T-cell (primary cell): ENCODE measurements at places on chromosomes 3 and 15.

- no peak for DNase-seq
These were observed 64.0 kb downstream of the FLNB start for GRCh38 chr3:58072052-58072762.

DNA sequence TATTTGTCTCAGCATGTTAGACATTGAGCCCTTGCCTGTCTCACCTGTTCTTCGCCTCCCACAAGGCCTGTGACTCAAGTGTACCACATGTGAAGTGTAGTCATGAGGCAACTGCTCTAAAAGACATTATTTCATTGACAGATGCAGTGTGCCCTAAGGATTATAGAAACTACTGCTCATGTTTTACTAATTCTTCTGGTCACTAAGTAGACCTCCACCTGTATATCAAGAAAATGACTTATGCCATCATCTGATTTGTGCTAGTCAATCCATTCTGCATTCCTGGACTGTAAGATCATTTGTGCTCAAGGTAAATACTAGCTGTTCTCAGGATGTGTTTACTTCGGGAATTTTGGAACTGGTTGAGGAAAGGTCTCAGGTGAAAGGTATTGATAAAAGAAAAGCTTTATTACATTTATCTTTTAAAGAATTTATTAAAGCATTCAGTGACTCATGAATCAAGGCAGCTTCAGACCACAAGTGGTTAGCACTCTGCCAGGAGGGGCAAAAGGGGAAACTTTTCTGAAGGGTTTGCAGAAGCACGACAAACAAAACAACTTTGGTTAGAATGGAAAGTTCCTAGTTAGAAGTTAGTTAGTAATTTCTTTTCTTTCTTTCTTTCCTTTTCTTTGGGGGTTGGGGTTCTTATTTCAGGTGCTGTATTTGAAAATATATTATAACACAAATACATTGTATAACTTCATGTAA, 465.3 kb upstream of the CBLB start:
- DNase-seq = no peak

DNA sequence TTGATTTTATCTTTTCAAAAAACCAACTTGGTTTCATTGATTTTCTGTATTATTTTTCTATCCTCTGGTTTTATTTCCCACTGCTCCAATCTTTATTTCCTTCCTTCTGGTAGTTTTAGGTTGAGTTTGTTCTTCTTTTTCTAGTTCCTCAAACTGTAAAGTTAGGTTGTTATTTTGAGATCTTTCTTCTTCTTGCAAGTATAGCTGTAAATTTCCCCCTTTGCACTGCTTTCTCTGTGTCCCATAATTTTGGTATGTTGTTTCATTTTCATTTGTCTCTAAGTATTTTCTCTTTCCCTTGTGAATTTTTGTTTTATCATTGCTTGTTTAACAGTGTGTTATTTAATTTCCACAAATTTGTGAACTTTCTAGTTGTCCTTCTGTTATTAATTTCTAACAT, 120.0 kb downstream of the PLD1 start:
- no peak for DNase-seq

GRCh38 chr3:10192953-10193691, 28.4 kb downstream of the IRAK2 start:
- peak; percentile 29 for DNase-seq

- no peak for DNase-seq
These were observed 286.0 kb upstream of the TGFBR2 start for GRCh38 chr3:30320392-30320791.
